ENCODE measurements at places on chromosomes 1 and 21. TPM values are rescaled to one million over a fixed set of nuclear protein-coding genes. Genes with fewer than 3 reads are reported as not detected.

Gene DIO1
- not detected for total RNA-seq

Gene SLFNL1
- 0.20 TPM for total RNA-seq

Gene MIB2
- 27.8 TPM for total RNA-seq

Gene MIXL1
- total RNA-seq: not detected

Gene PDE4B
- 16.9 TPM for total RNA-seq

Gene SOAT1
- 47.5 TPM for total RNA-seq

Gene TTLL7
- total RNA-seq: 4.0 TPM

Gene TPTE
- total RNA-seq: not detected

Gene TLR5
- 0.61 TPM for total RNA-seq

Gene AIM2
- total RNA-seq: 12.1 TPM

Gene CR1L
- not detected for total RNA-seq

Gene CLDN14
- total RNA-seq: not detected

Gene VASH2
- 0.61 TPM for total RNA-seq

Gene NTNG1
- total RNA-seq: not detected

Gene GABPA
- 28.8 TPM for total RNA-seq

Gene FRRS1
- total RNA-seq: 2.4 TPM

Gene MMP23B
- total RNA-seq: 0.82 TPM

Gene RBP7
- not detected for total RNA-seq

Gene LAPTM5
- 371 TPM for total RNA-seq

Gene RBM8A
- 205 TPM for total RNA-seq

Gene S100A7
- not detected for total RNA-seq

Gene SELP
- 0.18 TPM for total RNA-seq

Gene RAB7B
- not detected for total RNA-seq

Gene NDUFS2
- total RNA-seq: 81.5 TPM

Gene FTCD
- 0.25 TPM for total RNA-seq

Gene SPRR2E
- not detected for total RNA-seq

Gene CYP4Z1
- not detected for total RNA-seq

Gene EFNA3
- 2.3 TPM for total RNA-seq

Gene LRRC38
- total RNA-seq: not detected

Gene LEFTY2
- total RNA-seq: not detected

Gene RGSL1
- total RNA-seq: not detected

Gene HPDL
- 8.3 TPM for total RNA-seq

Gene CFAP141
- 0.50 TPM for total RNA-seq

Gene FBXO2
- total RNA-seq: 0.59 TPM
